ENCODE measurements at places on chromosomes 11 and 22.

- DNase-seq, result no peak
These were observed 36.3 kb upstream of the JAM3 start for GRCh38 chr11:134032501-134033091.

DNA sequence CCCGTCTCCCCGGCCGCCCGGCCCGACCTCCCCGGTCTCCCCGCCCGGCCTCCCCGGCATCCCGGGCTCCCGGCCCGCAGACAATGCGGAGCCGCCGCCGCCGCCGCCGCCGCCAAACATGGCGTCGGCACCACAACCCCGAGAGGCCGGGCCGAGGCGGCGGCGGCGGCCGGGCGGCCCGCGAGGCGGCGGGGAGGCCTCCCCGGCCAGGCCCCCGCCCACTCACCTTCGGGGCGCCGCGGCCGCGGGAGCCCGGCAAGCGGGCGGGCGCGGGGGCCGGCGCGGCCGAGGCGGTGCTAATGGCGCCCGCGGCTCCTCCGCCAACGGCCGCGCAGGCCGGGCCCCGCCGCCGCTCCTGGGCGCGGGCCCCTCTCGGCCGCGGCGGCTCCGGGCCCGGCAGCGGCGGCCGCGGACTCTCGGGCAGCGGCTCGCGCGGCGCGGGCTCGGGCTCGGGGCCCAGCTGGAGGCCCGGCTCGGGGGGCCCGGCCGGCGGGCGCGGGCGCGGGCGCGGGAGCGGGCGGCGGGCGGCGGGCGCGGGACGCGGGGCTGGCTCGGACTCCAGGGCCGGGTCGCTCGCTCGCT is 311 bp downstream of the BRD1 start:
- DNase-seq, result no peak

DNA sequence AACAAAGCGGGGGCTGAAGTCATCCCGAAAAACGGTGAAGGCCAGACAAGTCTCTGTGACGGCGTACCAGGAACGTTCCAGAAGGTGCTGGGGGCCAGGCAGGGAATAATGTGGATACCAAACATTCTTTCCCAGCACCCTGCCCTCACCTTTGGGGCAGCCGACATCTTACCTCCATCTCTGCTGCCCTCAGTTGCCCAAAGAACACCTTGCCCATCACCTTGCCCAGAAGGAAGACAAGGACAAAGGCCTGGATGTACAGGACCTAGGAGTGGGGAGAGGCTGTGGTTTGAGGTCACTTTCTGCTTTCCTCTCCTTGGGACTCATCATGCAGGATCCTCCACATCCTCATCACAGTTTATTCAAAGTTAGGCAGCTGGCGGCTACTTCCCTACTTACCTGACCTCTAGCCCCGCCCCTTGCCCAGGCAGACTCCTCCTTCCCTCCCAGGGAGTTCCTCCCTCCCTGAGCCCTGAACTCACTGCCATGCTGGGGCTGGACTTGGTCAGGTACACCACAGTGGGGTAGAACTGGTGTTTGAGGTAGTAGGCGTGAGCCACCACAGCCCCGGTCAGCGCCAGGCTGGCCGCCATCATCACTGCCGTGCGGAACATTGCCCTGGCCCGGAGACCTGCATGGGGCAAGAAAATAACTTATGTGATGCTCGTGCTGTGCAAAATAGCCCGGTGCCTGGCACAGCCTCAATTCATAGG is 1.2 kb downstream of the SYVN1 start:
- DNase-seq, result peak; percentile 67

- DNase-seq, result no peak
These were observed 35.2 kb upstream of the CSNK1E start for GRCh38 chr22:38352436-38352835.

DNA sequence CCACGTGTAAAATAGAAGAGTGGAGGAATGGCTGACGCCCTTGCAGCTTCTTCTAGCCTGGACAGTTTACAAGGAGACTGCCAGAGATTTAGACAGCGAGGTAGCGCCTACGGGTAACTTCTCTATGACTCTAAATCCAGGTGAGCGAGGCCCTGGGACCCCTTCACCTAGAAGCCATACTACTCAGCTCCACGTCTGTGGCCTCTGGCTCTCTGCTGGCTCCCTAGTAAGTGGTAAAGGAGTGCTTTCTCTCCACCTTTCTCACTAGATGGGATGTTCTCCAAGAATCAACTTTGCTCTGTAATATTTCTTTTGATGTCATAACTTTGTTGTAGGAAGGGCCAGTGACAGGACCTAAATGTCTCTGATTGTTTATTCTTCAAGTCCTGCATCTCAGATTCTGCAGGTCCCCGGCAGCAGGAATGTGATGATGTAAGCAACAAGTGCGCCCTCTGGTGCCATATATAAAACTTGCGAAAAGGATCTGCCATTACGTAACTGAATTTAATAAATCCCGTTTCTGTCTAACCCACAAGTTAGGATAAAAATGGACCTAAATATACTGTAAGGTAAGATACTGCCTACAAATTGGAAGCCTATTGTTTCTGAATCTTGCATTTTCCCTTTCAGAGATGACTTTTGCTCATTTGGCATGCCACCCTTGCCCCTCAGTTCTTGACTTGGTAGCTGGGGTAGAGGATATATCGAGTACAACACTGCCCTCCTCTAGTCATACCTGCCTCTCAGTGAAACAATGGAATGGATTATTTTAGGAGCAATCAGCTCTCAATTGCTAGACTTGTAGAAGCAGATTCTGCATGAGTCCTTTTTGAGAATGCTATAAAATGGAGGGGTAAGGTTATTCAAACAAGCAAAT is 11.0 kb upstream of the PTPN5 start:
- DNase-seq, result peak; percentile 41

- peak; percentile 41 for DNase-seq
These were observed 87.1 kb upstream of the LINC01488 start for GRCh38 chr11:69394234-69394868.

GRCh38 chr22:20275836-20276235 is 7.7 kb upstream of the RTN4R start:
- DNase-seq, result no peak

GRCh38 chr11:9228091-9228490 is 37.1 kb downstream of the DENND5A start:
- no peak for DNase-seq

GRCh38 chr11:77118086-77118485 is 10.0 kb upstream of the MYO7A start:
- DNase-seq, result no peak

DNA sequence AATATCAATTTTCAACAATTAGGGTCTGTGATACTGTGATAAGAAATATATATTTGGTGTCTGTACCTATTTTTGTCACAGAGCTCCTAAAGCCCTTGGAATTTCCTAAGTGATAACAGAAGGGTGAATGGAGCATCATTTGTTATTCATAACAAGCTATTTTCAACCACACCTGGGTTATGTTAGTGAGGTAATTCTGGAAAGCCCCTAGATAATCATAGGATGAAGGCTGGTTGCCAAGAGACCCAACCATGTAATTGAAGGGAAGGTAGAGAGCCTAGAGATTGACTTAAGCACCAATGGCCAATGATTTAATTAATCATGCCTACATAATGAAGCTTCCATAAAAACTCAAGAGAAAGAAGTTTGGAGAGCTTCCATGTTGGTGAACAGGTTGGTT is 109.4 kb downstream of the KIF18A start:
- no peak for DNase-seq

DNA sequence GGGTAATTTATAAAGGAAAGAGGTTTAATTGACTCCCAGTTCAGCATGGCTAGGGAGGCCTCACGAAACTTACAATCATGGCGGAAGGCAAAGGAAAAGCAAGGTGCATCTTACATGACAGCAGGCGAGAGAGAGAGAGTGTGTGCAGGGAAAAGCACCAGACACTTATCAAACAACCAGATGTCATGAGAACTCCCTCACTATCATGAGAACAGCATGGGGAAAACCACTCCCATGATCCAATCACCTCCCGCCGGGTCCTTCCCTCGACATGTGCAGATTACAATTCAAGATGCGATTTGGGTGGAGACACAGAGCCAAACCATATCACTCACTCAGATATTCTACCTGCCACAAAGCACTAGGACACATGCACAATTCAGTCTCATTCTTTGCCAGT is 48.1 kb upstream of the HMGXB4 start:
- no peak for DNase-seq

DNA sequence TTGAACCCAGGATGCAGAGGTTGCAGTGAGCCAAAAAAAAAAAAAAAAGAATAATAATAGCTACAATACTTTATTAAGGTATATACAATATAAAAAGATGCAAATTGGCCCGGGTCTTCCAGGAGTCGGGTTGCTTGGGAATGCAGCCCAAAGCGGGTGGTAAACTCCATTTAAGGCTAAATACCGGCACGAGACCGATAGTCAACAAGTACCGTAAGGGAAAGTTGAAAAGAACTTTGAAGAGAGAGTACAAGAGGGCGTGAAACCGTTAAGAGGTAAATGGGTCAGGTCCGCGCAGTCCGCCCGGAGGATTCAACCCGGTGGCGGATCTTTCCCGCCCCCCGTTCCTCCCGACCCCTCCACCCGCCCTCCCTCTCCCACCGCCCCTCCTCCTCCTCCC is 143.3 kb downstream of the DLG2 start:
- no peak for DNase-seq

DNA sequence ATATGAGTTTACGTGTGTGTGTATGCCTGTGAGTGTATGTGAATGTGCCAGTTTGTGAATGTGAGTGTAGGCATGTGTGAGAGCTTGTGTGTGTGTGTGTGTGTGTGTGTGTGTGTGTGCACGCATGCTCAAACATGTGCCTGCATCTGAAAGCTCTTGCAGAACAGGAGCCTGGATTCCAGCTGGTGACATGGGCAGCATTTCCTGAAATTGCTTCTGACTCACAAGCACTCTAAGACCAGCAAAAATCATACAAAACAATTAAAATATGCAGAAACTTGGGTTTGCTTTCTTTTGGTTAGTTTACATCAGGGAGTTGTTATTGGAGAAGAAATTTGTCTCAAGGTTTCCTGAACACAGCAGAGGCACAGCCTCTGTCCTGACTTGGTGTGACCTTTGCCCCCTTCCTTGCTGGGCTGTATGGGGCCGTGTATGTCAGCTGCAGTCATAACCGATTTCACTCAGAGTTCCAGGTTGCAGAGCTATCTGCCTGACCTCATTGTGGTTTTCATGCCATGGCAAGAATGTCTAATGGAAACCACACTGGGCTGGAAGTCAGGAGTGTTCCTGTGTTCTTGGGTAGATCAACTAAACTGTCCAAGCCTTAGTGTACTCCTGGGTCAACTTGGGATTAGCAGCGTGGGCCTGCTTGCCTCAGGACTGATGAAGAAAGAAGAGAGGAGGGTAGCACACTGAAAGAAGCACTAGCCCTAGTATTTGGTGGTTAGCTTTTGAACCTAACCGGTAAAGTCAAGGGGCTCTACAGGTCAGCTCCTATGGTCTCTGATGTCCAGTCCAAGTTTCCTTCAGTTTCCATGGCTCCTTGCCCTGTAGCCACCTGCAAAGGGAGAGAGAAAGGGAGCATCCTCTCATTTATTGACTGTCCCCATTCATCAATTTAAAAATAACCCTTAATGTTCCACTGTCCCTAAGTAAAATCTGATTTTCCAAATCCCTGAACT is 143.7 kb downstream of the SNX19 start:
- DNase-seq, result no peak

DNA sequence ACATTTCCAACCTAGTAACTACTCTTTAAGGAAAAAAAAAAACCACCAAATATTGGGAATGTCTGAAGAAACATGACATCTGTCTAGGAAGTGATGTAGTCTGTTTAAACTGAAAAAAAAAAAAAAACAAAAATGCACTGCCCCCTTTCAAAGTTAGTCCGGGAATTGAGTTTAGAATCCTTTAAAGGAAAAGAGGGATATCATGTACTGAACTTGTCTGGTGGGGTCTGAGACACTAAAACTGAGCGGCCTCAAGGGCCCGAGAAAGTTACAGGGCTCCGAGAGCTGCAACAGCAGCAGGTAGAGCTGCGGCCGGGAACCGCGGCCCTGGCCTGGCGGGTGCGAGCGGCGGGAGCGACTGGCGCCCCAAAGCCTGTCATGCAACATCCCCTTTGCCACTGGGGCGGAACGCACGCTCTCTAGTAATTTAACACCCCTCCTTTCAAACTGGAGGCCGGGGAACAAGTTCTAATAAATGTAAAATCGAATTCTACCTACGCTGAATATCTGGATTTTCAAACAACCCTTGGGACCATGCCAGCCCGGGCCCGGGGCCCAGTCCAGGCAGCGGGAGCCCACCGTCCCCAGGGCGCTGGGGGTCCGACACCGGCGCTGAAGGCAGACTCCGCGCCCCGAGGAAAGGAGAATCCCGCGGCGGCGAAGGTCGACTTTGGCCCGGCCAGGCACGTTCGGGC is 736 bp downstream of the RDX start:
- peak; percentile 69 for DNase-seq

DNA sequence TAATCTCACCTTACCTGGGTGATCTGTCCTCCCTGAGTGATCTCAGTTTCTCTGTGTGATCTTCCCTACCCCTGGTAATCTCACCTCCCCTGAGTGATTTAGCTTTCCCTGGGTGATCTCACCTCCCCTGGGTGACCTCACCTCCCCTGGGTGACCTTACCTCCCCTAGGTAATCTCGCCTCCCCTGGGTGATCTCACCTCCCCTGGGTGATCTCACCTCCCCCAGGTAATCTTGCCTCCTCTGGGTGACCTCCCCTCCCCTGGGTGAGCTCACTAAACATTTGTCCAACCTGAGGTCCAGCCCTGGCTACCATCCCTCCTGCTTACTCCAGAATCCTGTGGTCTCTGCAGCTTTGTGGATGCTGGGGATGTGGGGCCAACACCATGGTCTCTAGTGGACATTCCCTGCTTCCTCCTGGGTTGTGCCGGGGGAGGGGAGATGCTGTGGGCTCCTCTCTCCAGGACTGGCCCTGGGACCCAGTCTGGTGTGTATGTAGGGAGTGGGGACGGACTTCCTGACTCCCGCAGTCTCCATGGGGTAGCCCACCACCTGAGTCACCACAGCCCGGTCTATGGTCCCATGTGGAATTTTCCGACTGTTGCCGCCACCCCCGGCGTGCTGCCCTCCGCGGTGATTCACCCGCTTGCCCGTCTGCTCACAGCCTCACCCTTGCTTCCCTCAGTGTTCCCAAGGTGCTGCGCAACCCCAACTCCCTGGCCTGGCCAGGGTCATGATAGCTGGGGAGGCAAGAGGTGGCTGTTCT is 9.9 kb downstream of the LSP1 start:
- DNase-seq, result peak; percentile 42

DNA sequence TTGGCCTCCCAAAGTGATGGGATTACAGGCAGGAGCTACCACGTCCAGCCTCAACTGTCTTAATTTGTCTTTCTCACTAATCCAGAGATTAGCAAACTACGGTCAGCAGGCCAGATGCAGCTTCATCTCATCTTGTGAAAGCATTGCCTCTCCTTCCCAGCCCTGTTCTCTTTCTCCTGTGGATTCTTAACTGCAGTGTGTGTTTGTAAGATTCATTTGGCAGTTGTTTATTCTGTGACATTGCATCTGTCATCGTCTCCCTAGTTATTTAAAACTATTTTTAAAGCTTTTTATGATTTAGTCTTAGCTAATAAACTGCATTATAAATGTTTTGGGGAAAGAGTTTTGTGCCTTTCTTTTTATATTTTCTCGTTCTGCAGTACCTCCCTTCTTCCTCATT is 29.2 kb downstream of the RNF169 start:
- no peak for DNase-seq

- DNase-seq, result no peak
These were observed 33.5 kb downstream of the SPECC1L start for GRCh38 chr22:24304062-24304675.

GRCh38 chr11:3227568-3228444 is 4.4 kb downstream of the MRGPRE start:
- DNase-seq, result no peak

GRCh38 chr11:36609383-36609782 is 11.3 kb upstream of the RAG2 start:
- DNase-seq, result no peak

Data from ELF-1 (cell line).